Right hindlimb (tissue), 1 donor: ENCODE measurements at places on chromosomes 2 and 18.

DNA sequence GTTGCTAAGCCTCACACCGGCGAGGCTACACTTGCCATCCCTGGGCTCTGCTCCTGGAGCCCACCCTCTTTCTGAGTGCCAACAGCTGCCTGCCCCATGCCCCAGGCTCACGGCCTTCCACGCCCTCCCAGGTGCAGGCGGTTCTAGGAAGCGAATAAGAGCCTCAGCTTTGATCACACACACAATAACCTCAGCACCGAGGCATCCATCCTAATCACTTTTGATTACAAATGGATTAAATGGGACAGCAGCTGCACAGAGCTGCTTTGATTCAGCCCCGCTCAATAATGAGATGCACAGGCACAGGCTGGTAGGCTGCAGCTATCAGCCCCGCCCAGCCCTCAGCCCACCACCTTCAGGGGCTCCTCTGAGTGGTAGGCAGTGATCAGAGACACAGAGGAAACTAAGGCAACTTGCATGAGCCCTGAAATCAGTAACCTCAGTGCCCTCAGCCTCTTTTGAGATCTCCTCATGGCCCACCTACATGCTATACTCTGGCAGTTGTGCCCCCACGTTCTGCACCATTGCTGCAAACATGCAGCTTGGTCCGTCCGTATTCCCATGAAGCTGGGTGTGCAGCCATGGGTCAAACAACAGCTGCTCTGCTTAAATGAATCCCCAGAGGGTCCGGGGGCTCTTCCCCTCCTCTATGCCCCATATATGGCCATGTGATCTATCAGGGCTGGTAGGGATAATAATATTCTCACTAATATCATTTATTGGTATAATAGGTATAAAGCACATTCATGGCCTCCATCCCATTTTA is 171.4 kb downstream of the SETBP1 start:
- no peak for DNase-seq

DNA sequence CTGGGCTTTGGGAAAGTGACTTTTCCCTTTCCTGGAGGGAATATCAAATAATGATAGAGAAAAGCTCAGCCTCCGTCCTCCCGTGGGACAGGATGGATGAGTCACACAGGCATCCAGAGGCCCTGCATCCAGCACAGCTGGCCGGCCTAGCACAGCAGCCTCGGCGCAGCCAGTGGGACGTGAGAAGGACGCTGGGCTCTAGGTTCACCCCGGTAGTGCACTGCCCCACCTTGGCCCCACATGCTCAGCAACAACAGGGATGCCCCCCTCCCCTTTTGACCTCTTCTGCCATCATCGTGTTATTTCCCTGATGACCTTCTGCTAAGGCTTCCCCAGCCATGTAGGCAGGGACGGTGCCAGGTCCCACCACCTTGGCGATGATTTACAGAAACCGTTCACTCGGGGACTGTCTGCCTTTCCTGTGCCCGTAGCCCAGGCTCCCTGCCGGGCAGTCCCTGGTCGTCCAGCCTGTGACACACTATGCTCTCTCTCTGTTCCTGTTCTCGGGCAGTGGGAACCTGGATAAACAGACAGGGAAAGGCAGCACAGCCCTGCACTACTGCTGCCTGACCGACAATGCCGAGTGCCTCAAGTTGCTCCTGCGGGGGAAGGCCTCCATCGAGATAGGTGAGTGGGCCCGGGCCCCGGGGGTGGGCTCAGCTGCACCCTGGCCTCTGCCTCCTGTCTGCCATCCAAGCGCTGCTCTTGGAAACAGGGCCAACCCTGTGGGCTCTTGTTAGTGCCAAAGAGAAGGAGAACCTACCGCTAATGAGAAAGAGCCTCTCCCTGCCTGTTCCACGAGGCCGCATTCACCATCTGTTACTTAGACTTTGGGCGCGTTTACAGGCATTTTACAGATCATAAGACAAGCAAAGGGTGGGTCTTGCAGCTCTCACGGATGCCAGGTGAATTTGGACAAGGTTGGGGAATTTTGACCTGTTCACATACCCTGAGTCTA is 44.6 kb downstream of the ITGB1BP1 start:
- peak; percentile 45 for DNase-seq

GRCh38 chr2:65397122-65397521 is 35.3 kb downstream of the SPRED2 start:
- DNase-seq = no peak

DNA sequence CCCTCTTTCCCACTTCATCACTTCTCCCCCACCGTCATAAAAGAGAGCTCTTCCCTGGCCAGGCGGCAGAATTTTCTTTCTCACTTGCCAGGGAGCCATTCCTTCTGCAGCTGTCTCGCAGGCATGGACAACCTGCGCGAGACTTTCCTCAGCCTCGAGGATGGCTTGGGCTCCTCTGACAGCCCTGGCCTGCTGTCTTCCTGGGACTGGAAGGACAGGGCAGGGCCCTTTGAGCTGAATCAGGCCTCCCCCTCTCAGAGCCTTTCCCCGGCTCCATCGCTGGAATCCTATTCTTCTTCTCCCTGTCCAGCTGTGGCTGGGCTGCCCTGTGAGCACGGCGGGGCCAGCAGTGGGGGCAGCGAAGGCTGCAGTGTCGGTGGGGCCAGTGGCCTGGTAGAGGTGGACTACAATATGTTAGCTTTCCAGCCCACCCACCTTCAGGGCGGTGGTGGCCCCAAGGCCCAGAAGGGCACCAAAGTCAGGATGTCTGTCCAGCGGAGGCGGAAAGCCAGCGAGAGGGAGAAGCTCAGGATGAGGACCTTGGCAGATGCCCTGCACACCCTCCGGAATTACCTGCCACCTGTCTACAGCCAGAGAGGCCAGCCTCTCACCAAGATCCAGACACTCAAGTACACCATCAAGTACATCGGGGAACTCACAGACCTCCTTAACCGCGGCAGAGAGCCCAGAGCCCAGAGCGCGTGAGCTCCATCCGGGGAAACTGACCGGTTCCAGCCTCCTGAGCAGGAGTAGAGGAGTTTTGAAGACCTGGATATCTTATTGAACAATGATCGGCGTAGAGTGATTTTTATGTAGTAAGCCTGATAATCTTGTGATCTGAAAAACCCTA is at the start of gene MSGN1:
Gene MSGN1 (plus strand): TSS at position 65 of the 850 bp plus-strand sequence. CDS start 59 bp downstream, at position 124.
- no peak for DNase-seq

- DNase-seq = no peak
Observed at GRCh38 chr2:54818226-54818625, 94.8 kb downstream of the EML6 start.

DNA sequence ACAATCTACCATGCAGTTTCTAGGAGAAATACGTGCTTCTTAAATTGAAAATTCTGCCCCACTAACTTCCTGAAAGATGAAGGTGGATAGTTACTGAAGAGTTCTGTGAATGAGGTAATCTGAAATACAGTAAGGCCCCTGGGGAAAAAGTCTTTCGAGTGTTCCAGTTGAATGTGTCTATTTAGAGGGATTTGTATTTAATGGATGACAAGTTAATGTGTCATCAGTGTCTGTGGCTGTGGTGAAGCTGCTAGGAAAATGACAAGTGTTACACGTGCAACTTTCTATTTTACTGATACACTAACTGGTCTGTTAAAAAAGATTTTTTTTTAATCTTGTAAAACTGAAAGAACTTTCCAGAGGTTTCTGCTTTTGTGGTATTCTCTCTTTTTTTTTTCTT is 384.6 kb downstream of the STK39 start:
- DNase-seq = no peak
